ENCODE measurements at places on chromosomes 7 and 10.

GRCh38 chr7:36223851-36224250, 70.8 kb downstream of the EEPD1 start:
- no peak for DNase-seq

- DNase-seq, result no peak
Observed at GRCh38 chr10:130062976-130063375, 47.7 kb downstream of the C10orf143 start.

DNA sequence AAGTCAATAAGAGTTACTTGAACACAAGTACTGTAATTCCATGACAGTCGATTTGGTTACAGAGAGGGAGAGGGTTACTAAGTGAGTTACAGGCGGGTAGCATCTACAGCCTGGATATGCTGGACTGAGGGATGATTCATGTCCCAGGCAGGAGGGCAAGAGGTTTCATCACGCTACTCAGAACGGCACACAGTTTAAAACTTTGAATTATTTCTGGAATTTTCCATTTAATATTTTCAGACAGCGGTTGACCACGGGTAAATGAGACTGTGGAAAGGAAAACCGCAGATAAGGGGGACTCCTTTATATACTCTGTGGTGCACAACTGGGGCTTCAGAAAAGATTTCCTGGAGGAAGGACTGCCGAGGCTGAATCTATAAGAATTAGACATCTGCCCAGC, 25.7 kb upstream of the LRRC4 start:
- no peak for DNase-seq

DNA sequence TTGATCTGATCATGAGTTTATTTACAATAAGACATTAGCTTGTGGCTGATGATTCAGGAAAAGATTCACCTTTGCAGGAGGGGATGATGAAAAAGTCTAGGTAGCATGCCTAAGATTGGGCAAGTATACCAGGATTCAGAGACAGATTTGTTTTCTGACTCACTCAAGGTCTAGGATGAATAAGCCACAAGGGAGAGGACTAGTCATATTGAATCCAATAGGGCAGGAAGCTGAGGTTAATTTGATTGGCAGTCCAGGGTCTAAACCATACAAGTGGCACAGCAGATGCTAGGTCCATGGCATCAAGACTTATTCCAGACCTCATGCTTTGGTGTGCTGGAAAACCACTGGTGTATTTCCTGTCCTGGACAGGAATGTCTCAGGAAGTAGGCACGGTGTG, 1133.4 kb downstream of the XPNPEP1 start:
- DNase-seq, result peak; percentile 81

DNA sequence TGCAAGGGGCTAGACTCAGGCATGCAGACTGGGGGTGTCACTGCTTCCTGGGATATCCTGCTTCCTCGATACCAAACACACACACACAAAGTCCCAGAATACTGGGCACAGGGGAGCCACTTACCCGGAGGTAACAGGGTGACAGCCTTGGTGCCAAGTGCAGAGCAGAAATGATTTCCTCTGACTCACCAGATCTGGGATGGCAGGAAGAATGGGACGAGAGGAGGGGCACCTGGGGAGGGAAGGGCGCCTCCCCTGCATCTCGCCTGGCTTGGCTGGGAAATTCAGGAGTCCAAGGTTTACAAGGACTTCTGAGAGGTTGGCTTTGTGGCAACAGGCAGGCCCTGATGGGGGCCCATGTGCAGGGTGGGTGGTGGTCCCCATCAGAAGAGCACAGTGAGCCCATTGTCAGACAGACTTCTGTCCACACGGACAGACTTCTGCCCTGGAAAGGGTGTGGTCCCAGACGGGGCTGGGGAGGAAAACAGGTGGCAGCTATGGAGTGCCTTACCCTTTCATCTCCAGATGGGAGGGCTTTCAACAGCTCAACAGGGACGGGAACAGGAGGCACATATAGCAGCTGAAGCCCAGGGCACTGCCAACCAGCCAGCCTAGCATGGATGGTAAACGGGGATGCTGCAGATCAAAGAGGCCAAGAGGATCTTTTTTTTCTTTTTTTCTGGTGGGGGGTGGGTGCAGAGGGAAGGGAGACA, 9.7 kb upstream of the CCL24 start:
- DNase-seq, result no peak

GRCh38 chr7:28152594-28152993, 28.0 kb downstream of the JAZF1 start:
- no peak for DNase-seq

DNA sequence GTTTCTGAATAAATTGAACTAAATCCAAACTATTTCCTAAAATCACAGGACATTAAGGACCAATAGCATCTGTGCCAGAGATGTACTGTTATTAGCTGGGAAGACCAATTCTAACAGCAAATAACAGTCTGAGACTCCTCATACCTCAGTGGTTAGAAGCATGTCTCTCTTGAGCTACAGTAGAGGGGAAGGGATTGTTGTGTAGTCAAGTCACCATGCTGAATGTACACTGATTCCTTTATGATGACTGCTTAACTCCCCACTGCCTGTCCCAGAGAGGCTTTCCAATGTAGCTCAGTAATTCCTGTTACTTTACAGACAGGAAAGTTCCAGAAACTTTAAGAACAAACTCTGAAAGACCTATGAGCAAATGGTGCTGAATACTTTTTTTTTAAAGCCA, 13.9 kb downstream of the MEST start:
- no peak for DNase-seq

DNA sequence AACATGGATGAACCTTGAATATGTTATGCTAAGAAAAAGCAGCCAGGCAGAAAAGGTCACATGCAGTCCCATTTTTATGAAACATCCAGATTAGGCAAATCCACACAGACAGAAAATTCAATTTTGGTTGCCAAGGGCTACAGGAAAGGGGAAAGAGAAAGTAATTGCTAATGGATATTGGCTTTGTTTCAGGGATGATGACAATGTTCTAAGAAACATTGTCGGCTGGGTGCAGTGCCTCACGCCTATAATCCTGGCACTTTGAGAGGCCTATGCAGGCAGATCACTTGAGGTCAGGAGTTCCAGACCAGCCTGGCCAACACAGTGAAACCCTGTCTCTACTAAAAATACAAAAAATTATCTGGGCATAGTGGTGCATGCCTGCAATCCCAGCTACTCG, 23.0 kb downstream of the ZNF33B start:
- DNase-seq, result no peak

DNA sequence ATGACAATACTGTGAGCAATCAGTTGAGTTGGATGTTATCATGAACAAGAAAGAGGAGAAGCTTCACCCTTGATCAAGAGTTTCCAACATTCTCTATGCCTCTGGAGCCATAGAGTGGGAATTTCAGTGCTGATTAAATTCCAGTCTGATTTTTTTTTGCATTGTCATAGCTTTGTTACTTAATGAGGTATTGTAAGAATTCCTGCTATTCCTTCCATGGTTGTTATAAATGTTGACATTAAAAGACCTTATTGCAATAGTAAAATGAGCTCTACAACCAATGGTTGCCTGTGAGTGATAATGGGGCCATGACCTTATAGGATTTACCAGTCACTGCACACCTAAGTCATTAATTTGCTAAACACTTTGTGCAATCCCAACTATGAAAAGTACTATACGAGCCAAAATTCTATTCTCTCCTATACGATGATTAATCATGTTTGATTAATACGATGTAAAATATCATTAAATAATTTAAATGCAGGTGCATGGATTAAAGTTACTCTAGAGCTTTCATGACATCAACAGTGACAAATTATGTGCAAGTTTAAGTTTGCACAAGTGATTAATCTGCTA, 353.2 kb upstream of the KLF6 start:
- no peak for DNase-seq

- no peak for DNase-seq
Observed at GRCh38 chr7:27156508-27156898, at the start of gene HOXA7. Gene HOXA7, minus strand, starts transcription at chr7:27156675. Its CDS starts 130 bp downstream, at chr7:27156545.

DNA sequence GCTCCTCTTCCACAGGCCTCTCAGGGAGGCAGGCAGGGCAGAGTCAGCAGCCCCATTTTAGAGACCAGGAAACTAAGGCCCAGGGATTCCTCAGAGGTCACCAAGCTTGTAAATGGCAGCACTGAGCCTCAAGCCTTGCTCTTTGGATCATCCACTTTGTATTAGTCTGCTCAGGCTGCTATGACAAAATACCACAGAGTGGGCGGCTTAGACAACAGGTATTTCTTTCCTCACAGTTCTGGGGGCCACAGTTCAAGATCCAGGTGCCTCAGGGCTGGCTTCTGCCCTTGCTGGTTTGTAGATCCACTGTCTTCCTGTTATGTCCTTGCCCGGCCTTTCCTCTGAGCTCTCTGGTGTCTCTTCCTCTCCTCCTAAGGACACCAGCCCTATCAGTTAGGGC, 151.2 kb downstream of the GRK5 start:
- no peak for DNase-seq

DNA sequence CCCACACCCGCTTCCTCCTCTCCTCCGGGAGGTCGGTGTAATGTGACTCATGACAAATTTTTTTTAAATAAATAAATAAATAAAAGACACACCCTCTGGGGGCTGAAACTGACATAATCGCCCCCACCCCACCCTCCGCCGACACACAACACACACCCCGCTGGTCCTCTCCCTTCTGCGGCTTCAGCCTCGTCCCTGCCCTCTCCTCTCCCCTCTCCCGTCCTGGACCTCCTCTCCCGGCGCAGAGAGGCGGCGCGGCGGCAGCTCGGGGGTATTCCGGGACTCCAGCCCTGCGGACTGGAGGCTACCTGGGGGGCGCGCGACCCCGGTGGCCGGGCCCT, 686 bp downstream of the ABI1 start:
- peak; percentile 46 for DNase-seq

GRCh38 chr10:101003639-101004206, 4.1 kb downstream of the LZTS2 start:
- no peak for DNase-seq

DNA sequence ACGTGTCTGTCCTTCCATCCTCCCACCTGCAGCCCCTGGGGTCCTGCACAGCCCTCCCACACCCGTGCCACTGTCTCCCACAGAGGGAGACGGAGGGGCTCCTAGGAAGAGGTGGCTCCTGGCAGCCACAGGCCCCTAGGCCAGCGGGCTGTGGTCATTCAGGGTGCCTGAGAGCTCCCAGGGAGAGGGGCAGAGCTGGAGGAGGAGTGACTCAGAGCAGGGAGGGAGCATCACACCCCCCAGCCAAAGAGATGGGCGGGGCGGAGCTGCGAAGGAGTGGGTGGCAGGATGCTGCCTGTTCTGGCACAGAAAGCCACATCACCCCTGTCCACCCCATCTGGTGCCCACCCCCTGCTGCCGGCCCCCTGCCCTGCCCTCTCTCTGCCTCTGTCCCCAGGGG, 50.5 kb downstream of the STK32C start:
- no peak for DNase-seq

DNA sequence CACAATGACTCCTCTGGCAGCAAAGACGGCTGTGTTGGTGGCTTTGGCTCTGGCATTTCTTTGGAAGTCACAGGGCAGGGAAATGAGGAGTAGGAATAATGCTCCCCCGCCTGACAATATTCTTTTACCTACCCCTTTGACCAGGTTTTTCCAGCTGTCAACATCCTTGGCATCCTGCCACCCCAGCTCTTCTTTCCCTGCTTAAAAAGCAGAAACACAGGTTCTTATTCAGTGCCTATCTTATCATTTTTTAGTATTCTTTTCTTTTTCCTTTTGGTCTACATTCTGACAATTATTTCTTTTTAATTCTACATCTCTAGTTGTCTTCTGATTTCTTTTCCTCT, 97.7 kb downstream of the CREB5 start:
- no peak for DNase-seq

DNA sequence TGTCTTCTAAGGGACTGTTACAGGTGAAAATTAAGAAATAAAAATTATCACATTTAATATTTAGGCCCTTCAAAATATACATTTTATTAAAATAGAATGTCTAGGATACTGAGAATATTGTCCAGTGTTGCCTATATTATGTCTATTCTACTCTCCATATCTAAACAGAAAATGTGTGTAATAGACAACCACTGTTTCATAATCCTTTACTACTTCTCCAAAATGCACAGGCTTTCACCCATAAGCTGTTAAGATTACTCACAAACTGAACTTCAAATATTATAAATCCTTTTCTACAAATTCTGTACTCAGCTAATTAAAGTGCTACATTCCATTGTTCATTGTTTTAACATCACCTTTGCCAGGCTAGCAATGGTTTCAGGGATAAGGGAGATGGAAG, 56.7 kb upstream of the TFEC start:
- DNase-seq, result no peak

- DNase-seq, result no peak
Observed at GRCh38 chr10:97454330-97455036, 8.5 kb downstream of the ZDHHC16 start.

GRCh38 chr7:126698446-126698845, 554.3 kb downstream of the GRM8 start:
- DNase-seq, result no peak

GRCh38 chr10:78651287-78651686, 417.5 kb upstream of the ZMIZ1 start:
- DNase-seq, result no peak

- no peak for DNase-seq
Observed at GRCh38 chr10:35540296-35541164, 64.6 kb upstream of the GJD4 start.

GRCh38 chr10:48279081-48279751, 4.7 kb upstream of the FRMPD2 start:
- DNase-seq, result no peak

DNA sequence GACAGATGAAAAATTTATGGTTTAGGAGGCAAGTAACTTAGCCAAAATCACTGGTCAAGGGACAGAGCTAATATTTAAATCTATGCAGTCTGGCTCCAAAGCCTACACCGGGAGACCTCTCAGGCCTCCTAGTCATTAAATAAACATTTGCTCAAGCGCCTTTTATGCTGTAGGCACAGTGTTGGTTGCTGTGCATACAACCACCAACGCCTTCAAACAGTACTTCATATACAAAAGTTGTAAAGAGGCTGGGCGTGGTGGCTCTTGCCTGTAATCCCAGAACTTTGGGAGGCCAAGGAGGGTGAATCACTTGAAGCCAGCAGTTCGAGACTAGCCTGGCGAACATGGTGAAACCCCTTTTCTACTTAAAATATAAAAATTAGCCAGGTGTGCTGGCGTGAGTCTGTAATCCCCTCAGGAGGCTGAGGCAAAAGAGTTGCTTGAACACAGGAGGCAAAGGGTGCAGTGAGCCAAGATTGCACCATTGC, 159.8 kb downstream of the MAGI2 start:
- DNase-seq, result no peak

DNA sequence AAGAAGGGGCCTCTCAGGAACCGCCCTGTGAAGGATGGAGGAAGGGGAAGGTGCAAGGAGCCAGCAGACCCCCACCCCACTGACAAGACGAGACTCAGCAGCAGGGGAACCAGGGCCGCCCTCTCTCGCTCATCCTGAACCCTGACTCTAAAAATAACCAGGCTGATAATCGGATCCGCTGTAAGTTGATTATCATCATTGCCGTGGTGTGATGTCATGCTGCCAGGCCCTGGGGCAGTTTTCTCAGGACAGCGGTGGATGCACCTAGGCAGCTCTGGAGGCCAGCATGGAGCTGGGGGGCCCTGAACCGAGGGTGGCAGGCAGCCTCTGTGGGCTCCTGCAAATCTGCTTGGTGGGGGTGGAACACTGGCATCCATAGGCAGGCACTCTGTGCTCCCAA, 7.9 kb downstream of the RET start:
- DNase-seq, result no peak

Data from kidney glomerular epithelial cell (primary cell).